ENCODE measurements at places on chromosomes 1 and 21.

- peak; percentile 98 for DNase-seq
These were observed 28.4 kb downstream of the JUN start for GRCh38 chr1:58755468-58755872.

DNA sequence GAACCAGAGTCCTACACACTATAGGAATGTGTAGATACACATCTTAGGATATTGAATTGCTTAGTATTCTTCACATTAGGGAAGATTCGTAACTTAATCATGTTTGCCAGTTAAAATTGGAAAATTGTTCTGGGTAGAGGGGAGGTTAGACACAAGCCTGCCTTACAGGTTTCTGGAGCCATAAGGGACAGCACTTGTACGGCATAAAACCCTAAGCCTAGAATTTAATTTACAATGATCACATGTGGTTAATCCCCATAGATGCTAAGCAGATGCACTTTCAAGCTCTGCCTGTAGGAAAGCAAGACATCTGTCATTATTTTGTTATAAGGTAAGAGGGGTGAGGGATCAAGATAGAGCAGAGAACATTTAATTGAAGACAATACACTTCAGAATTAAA, 820.7 kb downstream of the NCAM2 start:
- no peak for DNase-seq

DNA sequence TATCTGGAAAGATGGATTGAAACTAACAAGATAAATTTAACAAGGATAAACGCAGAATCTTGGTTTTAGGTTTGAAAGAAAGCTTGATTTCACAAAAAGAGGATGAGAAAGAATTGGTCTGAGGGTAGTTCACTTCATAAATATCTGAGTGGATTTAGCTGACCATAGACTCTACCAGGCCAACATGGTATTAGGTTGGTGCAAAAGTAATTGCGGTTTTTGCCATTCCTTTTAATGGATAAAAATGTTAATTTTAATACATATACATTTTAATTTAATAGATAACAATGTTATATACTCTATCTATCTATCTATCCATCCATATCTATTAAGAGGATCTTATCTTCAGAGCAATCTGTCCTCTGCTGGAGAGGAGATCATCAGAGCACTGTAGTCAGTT, 70.2 kb upstream of the PLXNA2 start:
- no peak for DNase-seq

GRCh38 chr1:99503276-99503747, 142.6 kb upstream of the PALMD start:
- DNase-seq = no peak

DNA sequence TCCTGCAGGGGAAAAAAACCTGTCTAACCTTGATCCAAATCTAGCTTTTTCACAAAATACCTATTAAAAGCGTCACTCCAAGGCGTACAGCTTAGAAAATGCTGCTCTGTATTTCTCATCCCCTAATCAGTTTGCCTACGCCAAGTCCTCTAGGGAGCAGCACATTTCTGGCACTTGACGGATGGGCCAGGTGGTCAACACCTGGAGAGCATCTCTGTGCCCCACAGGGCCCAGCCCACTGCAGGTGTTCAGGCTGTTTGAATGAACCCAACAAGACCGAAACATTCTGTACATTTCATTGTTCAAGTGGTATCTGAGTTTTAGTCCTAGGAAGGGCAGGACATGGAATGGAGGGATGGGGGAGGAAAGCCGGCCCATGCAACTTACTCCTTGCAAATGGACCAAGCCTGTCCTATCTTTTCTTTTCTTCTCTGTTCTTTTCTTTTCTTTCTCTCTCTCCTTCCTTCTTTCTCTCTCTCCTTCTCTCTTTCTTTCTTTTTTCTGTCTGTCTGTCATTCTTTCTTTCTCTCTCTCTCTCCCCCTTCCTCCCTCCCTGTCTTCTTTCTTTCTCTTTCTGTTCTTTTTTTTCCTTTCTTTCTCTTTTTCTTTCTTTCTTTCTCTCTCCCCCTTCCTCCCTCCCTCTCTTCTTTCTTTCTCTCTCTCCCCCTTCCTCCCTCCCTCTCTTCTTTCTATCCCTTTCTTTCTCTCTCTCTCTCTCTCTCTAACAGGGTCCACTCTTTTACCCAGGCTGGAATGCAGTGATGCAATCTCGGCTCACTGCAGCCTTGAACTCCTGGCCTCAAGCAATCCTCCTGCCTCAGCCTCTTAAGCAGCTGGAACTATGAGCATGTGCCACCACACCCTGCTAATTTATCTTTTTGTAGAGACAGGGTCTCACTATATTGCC, 29.1 kb downstream of the IGFN1 start:
- no peak for DNase-seq

- peak; percentile 6 for DNase-seq
These were observed 89.4 kb upstream of the JAK1 start for GRCh38 chr1:65055747-65056146.

DNA sequence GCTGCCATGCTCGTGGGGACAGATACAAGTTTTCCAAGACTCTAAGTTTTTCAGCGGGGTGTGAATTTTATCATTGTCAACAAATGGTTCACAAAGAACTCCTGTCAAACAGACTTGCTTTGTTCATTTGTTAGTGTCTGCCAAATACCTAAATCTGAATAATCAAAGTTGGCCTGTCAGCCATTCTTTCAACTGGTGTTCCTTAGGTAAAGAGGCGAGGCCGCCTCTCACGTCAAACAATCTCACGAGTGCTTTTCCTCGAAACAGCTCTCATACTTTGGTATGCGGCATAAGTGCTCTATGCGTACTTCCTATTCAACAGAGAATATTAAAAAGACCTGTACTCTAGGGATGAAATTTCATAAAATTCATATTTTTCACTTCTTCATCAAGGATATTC, 51.4 kb upstream of the KANK4 start:
- DNase-seq = no peak

GRCh38 chr1:248243204-248243603, 12.0 kb downstream of the OR2M4 start:
- peak; percentile 72 for DNase-seq

GRCh38 chr1:1264868-1265272, 8.8 kb downstream of the UBE2J2 start:
- no peak for DNase-seq

GRCh38 chr1:192969091-192969490, 90.1 kb downstream of the UCHL5 start:
- peak; percentile 4 for DNase-seq

- DNase-seq = no peak
These were observed 10.3 kb upstream of the NBPF11 start for GRCh38 chr1:148162363-148162762.

DNA sequence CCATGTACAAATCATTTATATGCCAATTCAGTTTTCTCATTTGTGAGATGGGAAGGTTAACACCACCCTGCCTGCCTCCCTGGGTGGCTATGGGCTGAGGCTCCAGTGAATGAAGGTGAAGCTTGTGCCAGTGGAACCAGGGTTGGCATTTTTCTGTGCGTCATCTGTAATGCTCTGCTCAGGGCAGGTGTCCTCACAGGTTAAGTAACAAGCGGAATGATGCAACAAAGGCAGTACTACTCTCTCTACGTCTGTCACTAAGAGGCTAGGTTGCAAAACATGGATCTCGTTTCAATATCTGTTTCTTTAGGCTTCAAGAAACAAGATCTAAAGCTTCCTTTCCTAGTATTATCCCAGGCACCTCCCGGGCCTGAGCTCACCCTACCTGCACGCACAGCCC, 67.0 kb upstream of the ZNF648 start:
- no peak for DNase-seq

DNA sequence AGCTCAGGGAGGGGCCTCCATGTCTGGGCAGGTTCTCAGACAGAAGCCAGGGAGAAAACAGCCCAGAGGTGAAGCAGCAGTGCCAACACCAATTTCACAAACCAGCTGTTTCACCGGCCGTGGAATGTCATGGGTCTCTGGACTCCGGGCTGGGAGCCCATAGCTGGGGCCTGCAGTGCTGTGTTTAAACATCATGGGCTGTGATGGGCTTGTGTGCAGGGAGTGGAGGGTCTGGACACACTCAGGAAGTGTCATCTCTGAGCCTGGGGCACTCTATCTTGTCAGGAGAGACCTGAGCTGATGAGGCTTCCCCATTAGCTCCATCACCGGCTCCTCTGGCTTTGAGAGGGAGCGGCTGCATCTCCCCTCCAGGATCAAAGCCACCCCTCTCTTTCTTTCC, 173.6 kb upstream of the IGSF21 start:
- no peak for DNase-seq

- DNase-seq = peak; percentile 90
These were observed 68.4 kb downstream of the LUZP1 start for GRCh38 chr1:23100074-23100748.

- DNase-seq = no peak
These were observed 29.2 kb downstream of the UCK2 start for GRCh38 chr1:165856606-165857005.

DNA sequence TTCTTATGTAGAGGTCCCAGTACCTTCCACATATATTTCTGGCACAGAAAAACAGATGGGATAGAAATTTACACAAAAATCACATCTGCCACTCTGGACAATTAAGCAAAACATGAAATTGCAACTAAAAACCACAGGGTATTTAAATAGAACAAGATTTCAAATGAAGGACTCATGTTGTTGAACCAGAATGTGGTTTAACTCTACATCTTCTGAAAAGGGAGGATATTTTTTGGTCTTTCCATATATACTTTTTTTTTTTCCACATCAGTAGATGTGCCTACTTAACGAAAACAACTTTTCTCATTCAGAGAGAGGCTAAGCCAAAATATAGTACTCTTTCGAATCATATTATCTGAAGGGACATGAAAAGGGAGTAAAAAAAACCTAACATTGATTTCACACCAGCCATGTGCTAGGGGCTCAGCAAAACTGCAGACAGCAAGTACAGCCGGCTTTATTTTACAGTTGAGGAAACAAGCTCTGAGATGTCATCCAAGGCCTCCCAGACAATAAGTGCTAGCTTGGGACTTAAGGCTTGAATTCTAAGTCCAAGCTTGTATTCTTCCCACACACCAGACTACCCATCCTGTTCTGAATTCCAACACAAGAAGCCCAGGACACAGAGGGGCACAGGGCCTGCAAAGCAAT, 208.9 kb downstream of the PBX1 start:
- DNase-seq = no peak

DNA sequence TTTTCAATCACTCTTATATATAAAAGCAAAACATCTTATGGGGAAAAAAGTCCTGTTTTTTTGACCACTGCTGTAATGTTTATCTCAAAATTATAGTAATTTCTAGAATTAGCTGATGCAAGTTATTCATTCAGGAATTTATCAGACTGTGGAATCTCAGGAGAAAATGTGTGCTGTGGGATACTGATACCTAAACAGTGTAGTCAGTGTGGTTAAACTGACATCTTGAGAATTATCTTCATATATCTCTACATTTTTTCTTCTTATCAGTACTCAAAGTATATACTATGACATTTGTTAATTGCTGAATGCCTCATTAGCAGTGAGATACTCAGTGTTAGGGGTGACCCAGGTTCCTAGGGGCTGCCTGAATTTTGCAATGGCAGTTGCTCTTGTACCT, 839.3 kb downstream of the KCNT2 start:
- no peak for DNase-seq

DNA sequence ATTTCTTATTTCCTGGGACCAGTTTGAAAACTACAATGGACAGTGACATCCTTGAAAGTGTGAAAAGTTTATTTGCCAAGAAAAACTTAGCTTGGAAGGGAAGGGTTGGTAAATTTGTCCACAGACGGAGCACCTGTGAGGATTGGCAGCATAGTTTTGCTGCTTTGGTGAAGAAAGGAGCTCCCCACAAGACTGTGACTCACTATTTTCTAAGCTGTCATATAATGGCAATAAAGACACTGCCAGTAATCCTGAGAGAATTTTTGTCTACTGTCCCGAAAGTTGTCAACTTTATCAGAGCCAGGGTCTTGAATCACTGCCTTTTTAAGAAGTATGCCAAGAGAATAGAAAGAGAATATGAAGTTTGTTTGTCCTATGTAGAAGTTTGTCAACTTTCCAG, 230.8 kb downstream of the NEGR1 start:
- no peak for DNase-seq

- no peak for DNase-seq
These were observed 20.5 kb downstream of the CNN3 start for GRCh38 chr1:94906382-94906781.

GRCh38 chr1:1437904-1438376, 2.5 kb downstream of the VWA1 start:
- no peak for DNase-seq

GRCh38 chr1:171966426-171967220, 125.3 kb downstream of the DNM3 start:
- no peak for DNase-seq

DNA sequence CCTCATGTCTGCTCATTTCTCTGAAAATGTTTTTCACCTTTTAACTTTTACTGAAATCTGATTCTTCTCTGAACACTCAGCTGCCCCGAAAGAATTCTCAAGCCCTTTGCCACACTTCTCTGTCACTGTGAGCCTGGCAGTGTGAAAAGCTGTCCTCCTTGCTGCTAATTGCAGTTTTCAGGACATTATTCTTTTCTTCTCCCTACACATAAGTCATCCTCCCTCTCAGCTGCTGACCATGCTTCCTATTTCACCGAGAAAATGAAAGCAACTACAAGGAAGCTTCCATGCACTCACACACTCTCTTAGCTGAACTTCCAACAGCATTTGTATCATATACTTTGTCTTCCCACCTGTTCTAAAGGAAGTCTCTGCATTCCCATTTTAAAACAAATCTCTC, 15.8 kb downstream of the OLFM3 start:
- DNase-seq = peak; percentile 27

GRCh38 chr21:26546446-26547097, 26.5 kb downstream of the CYYR1 start:
- no peak for DNase-seq

DNA sequence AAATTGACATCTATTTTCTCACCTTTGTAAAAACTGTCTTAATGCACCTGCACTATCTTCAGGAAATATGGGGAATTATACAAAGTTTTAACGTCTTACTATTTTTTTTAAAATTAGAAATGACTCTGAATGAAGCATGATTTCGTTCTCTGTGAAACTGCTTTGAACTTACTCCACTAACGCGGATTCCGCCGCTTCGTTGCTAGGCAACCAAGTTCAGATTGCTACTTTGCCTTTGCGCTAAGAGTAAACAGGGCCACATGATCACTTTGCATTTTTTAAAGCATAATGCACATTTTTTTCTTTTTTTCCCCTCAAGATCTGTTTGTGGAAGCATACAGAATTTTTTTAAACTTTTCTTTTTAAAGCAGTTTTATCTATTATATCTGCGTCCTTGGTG, 690.5 kb downstream of the BRINP3 start:
- no peak for DNase-seq

GRCh38 chr1:39928809-39929587, 25.9 kb upstream of the MFSD2A start:
- DNase-seq = no peak

DNA sequence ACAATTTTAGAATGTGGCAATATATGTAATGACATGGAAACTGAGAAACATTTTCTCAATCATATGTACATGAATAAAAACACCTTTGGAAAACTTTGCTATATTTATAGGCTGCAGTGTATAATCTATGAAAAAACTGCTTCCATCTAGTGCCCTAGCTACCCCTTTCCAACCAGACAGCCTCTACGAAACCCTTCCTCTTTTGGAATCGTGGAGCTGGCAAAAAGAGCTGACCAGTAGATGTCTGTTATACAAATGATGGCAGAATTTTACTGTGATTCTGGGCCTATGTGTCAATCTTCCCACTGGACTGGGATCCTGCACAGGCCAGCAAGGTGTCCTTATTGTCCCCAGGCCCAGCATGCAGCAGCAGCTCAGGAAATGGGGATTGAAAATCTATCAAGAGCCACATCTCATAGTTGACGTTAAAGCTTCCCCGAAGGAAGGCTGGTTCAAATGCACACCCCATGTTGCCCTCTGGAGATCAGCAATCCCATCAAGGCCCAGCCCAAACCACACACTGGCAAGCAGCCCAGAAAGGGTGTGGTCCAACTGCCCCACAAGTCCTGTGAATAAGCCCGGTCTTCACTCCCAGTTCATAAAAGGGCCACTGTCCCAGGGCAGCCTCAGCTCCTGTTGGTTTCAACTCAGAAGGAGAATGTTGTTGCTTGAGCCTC, 8.8 kb upstream of the FAM20B start:
- DNase-seq = peak; percentile 69
